ENCODE measurements at places on chromosomes 1 and 21. TPM values are rescaled to one million over a fixed set of nuclear protein-coding genes. Genes with fewer than 3 reads are reported as not detected.

Gene VTCN1
- total RNA-seq: 2.7 TPM

DNA sequence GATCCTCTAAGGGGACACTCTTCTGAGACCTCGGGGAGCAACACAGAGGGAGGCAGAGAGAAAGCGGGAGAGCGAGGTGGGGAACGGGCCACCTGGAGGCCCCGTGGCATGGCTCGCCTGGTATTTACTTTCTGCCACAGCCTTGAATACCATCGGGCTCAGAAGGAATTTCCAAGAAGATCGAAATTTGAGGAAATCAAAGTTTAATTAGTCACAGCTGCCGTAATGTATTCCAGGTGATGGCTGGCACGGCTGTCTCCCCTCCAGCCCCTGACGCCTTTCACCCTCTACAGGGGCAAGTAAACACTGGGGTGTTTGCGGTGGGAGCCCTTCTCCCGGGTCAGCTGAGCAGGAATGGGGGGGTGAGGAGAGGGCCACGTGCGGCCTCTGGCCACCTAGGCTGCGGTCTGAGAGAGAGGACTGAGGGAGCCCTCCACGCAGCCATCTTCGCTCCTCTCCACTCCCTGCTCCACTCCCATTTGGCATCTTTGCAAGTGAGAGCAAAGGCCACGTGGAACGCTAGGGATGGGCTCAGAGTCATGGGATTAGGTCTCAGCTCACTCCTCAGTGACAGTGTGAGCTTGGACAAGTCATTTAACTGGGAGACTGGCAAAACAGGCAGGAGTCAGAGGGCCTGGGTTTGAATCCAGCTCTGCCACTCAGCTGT, 125.2 kb downstream of the SYF2 start:
- DNase-seq: peak; percentile 20

DNA sequence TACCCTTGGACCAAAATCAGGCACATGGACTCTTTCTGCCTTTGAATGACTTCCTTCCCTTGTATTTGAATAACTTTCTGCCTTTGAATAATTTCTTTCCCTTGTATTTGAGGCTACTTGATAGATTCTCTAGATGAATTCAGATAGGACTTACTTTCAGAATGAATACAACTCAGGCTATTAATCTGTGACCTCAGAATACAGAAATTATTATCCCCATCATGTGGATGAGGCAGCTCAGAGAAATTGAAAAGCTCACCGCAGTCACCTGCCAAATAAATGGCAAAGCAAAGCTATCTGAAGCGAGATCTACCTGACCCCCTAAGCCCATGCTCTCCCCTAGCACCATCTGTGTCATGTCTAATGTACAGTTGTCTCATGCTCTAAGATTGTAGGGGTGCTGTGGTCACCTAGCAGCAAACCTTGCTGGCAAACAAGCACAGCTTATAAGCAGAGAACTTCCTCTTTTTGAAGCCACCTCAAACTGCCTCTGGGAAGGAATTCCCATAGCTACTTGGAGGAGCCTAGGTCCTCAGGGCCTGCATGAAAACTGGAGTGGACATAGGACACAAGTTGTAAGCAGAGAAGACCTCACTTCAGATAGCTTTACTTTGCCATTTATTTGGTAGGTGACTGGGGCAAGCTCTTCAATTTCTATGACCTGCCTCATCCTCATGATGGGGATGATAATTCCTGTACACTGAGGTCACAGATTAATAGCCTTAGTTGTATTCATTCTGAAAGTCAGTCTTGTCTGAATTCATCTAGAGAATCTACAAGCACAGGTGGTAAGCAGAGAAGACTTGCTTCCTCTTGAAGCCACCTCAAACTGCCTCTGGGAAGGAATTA, 66.1 kb downstream of the FASLG start:
- no peak for DNase-seq

- no peak for DNase-seq
Measured at GRCh38 chr1:180630408-180631193, 1.2 kb upstream of the XPR1 start.

DNA sequence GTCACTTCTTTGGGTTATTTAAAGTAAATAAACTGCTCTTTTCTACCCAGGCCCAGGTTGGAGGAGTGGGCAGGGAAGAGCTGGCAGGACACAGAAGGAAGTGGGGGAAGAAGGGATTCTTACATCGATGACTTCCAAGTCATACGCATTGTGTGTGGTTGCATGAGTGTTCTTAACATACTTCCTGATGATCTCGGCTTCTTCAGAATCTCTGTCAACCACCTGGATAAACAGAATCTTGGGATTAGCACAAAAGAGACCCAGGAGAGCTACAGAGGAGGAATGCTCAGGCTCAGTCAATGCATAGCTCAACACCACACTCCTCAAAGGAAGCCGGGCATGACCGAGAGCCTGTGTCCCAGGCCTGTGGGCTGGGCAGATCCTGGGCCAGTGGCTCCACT, 42.1 kb downstream of the PARP1 start:
- DNase-seq: no peak
